ENCODE measurements at places on chromosomes 12 and 14.
A peak's percentile ranks its signal among the peaks of the same experiment; 100 is the strongest.

GRCh38 chr14:105889666-105890473, 363.5 kb downstream of the TMEM121 start:
- no peak for DNase-seq

DNA sequence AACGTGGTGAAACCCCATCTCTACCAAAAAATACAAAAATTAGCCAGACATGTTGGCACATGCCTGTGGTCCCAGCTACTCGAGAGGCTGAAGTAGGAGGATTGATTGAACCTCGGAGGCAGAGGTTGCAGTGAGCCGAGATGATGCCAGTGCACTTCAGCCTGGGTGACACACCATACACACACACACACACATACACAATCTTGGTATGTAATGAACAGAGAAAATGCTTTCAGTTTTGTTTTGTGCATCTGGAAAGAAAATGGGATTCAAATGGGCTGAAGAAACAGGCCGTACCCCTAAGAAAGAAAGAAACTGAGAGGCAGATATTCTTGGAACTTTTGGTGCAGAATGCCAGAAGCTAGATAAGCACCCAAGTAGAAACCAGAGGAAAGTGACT, 107.2 kb downstream of the PDE3A start:
- no peak for DNase-seq

DNA sequence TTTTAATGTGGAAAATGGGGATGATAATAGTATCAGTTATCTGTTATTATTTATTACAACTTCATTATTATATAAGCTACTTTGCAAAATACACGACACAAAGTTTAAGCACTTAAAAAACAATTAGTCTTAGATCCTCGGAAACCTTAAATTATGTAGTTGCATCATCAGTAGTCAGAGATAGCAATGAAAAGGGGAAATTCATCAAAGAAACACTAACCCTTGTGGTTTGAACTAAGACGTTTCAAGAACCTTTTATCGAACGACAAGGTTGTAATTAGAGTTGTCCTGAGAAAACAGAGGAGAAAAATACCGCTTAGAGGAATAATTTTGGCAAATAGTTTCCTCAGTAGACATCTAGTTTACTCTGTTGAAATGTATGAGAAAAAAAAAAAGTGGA, 198.5 kb downstream of the PTPRO start:
- DNase-seq, result no peak

DNA sequence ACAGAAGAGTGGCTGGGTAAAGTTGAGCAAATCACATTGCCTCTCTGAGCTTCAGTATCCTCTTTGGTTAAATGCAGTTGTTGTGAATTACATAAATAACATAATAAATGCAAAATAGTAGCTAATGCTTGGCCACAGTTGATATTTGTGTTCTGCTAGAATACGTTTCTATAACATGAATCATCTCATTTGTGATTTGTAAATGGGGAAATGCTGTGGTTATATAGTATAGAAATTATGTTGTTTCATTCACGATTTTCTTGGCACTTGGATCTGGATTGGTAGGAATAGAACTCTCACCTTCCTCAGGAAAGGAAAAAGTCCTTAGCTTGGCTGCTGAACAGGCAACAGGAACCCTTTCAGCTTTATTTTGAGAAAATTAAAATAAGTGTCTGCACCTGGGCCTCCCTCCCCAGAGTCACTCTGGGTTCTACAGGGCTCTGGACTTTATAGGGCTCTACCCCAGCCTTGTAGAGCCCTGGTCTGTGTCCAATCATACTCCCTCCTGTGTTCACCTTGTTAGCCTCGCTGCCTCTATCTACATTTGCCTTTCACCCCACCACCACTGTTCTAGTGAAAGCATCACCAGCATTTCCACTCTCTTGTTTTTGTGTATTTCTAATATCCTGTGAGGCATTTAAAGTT, 107.7 kb upstream of the BCAT1 start:
- no peak for DNase-seq

GRCh38 chr12:106861984-106862916, 87.8 kb downstream of the RIC8B start:
- DNase-seq, result no peak

DNA sequence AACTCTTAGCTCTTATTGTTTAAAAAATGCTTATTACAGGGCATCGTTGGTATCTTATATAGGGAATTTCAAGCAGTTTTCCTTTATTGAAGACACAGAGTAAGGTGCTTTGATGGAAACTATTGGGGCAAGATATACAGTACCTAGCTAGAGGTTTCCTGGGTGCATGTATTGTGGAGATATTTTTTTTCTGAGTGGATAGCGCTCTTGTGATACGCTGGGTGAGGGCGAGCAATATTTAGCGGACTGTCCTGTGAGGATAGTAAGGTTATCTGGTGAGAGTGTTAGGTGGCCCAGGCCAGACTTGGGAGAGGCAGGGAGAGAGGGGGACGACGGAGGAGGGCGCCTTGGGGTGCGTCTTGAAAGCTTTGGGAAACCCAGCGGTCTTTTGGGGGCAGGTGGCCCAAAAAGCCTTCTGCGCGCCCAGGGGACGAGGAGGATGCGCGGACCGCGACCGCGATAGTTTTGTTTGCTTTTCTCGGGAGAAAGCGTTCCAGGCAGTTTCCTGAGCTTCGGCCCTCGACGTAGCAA, 596 bp upstream of the BICD1 start:
- DNase-seq, result no peak

GRCh38 chr12:102300824-102301461, 103.3 kb upstream of the PMCH start:
- peak; percentile 74 for DNase-seq

GRCh38 chr12:2393016-2393415, 340.2 kb downstream of the CACNA1C start:
- DNase-seq, result no peak

DNA sequence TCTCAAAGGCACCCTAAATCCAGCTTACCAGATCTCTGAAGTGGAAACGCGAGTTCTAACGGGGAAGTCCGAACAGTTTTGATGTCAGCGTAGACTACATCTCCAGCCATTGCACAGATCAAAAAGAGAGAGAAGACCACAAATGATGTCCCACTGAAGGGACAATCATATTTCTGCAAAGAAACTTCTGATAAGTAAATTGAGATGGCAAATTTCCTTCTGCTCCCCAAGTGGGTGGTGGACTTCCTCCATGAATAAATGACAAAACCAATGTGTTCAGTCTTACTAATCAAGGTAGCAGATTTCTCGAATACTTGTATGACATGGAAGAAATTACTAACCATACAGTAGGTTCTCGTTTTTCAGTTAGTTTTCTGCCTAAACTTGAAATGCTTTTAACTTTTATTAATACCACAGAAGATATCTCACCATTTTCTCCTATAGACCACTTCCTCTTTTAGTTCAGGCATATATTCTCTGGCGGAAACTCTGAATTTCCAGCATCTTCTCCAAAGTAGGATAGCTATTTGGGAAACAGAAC, at the start of gene CLECL1:
Gene CLECL1, minus strand, starts transcription at position 177 of the 541 bp plus-strand sequence.
- DNase-seq, result no peak

DNA sequence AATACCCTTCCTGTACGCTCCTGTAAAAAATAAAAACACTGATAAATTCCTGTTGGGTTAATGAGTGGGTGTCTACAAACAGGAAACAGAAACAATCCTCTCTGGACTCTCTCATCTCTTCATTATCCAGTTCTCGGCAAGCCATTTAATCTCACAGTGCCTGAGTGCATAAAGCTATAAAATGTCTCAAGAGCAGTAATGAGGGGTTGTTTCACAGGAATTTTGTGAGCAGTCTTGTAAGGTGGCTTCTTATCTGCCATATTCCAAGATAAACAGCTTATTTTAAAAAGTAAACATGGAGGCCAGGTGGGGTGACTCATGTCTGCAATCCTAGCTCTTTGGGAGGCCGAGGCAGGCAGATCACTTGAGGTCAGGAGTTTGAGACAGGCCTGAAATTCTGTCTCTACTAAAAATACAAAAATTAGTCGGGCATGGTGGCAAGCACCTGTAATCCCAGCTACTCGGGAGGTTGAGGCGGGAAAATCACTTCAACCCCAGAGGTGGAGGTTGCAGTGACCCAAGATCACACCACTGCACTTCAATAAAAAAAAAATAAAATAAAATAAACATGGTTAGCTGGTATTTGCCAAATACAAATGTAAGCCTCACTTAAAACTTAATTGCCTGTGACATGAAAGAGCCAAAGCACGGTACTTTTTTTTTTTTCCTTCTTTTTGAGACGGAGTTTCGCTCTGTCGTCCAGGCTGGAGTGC, 54.0 kb downstream of the CLIP1 start:
- no peak for DNase-seq

GRCh38 chr14:99732436-99733210, 48.5 kb downstream of the CYP46A1 start:
- no peak for DNase-seq

GRCh38 chr12:119419381-119419780, 84.9 kb downstream of the CCDC60 start:
- DNase-seq, result no peak

- DNase-seq, result no peak
These were observed at the start of gene CD27 for GRCh38 chr12:6444704-6445688. TSS of gene CD27 (plus strand) at chr12:6444955. CDS start at chr12:6445096, 141 bp downstream.

GRCh38 chr12:5904969-5905368, 40.1 kb downstream of the ANO2 start:
- DNase-seq, result no peak

DNA sequence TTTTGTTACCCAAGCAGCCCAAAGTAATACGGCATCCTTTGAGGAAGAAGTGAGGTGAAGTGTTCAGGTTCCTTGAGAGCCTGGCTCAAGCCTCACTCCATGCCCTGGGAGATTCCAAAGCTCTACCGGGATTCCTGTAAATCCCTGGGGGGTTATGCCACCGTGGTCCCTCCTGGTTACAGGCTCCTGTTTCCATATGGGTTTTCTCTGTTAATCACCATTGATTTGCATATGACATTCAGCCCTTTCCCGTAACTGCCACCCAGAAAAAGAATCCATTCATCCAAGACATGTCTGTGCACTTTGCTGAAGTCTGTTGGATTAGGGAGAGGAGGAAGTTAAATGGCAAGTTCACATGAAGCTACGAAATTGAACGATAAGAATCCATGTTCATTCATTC, 27.9 kb upstream of the CCDC60 start:
- DNase-seq, result no peak

GRCh38 chr14:81655423-81656314, 122.0 kb upstream of the SEL1L start:
- DNase-seq, result no peak

DNA sequence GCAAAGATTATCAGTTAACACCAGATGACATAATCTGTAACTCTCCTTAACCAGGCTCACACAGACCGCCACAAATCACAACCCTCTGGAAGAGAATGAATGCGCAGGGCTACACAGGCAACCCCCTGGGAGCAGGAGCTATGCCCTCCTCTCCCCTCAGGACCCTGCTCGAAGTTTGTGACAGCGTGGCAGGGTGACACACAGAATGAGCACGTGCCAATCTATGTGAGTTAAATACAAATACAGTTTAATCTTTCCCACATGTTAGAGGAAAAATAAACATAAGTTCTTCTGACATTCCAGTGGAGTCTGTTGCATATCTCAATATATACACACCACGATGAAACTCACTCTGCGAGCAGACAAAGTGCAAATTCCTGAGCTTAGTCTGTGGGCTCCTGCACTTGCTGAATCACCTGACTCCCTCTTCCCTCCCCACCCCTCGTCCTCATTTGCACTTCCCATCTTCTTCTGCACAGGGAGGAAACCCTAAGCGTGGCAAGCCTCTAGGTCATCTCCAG, 37.6 kb downstream of the BCAT1 start:
- DNase-seq, result no peak

DNA sequence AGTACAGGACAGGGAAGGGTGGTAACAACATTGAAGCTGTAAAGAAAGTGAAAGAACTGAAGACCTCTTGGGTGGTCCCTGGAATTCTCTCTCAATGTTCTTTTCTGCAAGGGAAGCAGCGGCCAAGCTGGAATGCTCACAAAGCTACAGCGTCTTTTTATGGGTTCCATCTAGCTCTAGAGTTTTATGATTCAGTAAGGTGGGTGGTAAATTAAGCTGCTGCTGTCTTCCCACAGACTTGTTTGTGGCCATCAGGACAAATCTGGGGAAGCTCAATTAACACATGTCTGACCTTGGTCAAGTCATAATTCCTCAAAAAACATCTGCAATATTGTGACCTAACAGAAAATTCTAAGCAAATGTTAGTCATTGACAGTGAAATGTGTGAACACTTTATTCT, 139.1 kb downstream of the MED13L start:
- no peak for DNase-seq

DNA sequence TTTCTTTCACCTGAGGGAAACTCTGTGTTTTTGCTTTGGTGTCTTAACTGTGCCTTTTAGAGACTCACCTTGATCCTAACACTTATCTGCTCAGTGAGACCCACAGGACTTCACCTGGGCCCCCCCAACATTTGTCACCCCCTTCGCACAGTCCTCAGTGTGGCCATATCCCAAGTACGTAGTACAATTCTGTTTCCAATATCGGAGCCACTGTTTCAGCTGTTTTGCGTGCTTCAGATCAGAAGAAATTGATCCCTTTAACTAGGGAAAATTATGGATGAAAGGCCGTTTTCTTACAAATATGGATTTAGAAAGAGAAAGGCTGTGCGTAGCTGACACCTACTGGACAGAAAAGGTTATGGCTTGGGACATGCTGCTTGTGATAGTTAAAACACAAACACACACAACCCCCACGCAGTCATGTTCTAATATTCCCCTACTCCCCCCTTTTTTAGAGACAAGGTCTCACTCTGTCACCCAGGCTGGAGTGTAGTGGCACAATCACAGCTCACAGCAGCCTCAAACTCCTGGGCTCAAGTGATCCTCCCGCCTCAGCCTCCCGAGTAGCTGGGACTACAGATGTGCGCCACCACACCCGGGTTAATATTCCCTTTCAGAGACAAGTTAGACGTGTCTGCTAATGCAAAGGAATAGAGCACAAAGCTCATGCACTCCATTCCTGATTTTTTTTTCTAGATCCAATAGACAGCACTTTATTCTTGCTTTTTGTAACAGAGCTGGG, 3.6 kb upstream of the SLC7A8 start:
- DNase-seq, result no peak

DNA sequence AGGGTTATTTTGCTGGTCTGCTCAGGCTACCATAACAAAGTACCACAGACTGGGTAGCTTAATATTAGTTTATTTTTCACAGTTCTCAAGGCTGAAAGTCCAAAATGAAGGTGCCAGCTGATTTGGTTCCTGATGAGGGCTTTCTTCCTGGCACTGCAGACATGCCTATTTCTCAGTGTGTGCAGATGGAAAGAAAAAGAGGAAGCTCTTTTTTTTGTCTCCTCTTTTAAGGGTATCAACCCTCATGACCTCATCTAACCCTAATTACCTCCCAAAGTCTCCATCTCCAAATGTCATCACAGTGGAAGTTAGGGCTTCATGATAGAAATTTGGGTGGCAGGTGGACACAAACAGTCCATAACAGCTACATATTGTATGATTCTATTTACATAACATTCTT, 25.0 kb upstream of the POLR3B start:
- no peak for DNase-seq

DNA sequence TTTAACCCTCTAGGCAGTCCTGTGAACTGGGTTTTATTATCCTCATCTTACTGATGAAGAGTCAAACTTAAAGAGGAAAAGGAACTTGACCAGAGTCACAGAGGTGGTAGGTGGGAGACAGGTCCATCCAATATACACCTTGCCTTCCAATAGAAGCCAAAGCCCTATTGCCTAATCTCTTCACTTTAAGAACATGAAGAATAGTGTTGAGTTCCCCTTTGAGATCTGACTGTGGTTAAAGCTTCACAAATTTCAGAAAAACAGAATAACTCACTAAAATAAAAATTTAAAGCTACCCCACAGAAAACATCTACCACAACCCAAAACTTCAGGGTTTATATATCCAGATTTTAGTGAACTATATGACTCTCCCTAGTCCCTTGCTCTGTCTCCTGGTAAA, 115.4 kb downstream of the ETV6 start:
- no peak for DNase-seq

GRCh38 chr12:123726962-123727361, 14.8 kb downstream of the ATP6V0A2 start:
- DNase-seq, result no peak
